Activated B cell treated with CpG ODN at 0.5 μM for 24 hours (primary cell): ENCODE measurements at places on chromosomes 3 and 15. TPM values are rescaled to one million over a fixed set of nuclear protein-coding genes. Genes with fewer than 3 reads are reported as not detected.

Gene MFN1
- total RNA-seq, result 64.9 and 65.3 TPM in 2 replicates

Gene DNAJA4
- 18.8 and 22.3 TPM in 2 replicates for total RNA-seq

Gene CCDC39
- not detected in 2 replicates for total RNA-seq

- DNase-seq, result no peak
Measured at GRCh38 chr3:109184726-109185125, 48.2 kb downstream of the C3orf85 start.

Gene ERICH6
- total RNA-seq, result not detected in 2 replicates

DNA sequence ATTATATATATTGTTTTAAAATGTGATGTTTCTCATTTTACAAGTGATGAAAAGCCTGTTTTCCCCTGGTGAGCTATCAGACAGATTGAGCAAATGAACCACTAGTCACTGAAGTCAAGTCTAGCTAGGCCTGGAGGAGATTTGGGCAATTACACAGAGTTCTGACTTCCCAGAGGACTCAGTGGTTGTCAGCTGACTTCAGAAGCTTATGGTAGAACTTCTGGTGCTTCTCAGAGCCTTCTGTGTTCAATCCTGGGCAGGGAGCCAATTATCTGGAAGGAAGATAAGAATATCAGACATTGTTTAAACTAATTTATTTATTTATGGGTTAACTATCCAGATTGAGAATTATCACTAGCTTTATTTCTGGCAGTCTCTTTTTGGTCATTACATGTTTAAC lies 37.7 kb upstream of the NAALADL2 start:
- no peak for DNase-seq

DNA sequence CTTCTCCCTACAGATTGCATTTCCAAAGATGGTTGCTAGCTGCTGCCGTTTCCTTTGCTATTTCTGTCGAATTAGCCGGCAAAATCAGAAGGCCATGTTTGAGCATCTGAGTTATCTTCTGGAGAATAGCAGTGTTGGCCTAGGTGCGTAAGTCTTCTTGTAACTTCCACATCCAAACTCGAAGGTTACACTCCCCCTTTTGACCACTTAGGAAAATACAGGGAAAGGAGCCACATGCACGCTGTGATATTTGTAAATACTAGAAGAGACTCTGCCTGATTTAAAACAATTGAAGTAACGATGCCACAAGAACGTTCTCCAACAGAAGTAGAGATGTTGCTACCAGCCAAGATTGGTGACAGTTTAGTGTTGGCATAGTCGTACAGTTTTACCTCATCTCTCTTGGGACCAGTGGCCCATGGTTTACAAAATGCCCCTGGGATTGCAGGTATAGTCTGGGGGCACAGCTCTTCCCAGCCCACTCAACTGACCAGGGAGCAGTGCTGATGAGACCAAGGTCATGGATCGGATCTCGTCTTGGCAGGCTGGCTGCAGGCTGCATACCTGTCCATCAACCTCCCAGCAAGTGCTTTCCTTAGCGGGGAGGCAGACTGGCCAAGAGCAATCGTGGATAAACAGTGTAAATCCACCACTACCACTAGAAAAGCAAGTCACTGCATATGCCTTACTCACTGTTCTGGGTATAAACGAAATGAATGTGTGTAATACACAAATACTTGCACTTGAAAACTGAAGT lies 268.4 kb upstream of the CHRM5 start:
- no peak for DNase-seq

GRCh38 chr15:62389885-62390790 lies 225.1 kb upstream of the C2CD4B start:
- peak; percentile 66 for DNase-seq

Gene RTP1
- total RNA-seq, result not detected in 2 replicates

DNA sequence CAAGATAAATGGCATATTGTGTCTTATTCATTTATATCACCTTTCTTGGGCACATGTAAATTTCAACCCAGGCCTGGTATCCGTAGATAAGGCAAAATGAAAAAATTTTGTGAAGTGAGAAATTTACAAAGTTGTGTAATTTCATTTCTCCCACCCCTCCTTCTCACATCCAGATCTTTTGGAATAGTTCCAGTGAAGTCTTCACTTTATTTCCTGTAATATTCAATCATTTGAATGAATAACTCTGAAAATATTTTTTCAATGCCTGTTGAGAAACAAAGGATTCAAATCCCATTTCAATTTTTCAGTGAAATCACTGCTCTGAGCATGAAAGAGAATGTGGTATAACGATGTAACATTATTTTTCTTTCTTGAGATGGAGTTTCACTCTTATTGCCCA lies 53.4 kb downstream of the BTLA start:
- no peak for DNase-seq

GRCh38 chr15:96349857-96350720 lies 19.6 kb downstream of the NR2F2 start:
- no peak for DNase-seq

Gene TRIM59
- total RNA-seq, result 23.4 TPM in 2 replicates

Gene CAMK1
- total RNA-seq, result 0.69 and 1.7 TPM in 2 replicates

Gene SCN5A
- 0.02 TPM in 1 of 2 replicates, not detected in the other for total RNA-seq

Gene GPR62
- total RNA-seq, result not detected in 2 replicates

- no peak for DNase-seq
Measured at GRCh38 chr15:66481107-66481856, 16.3 kb downstream of the SNAPC5 start.

DNA sequence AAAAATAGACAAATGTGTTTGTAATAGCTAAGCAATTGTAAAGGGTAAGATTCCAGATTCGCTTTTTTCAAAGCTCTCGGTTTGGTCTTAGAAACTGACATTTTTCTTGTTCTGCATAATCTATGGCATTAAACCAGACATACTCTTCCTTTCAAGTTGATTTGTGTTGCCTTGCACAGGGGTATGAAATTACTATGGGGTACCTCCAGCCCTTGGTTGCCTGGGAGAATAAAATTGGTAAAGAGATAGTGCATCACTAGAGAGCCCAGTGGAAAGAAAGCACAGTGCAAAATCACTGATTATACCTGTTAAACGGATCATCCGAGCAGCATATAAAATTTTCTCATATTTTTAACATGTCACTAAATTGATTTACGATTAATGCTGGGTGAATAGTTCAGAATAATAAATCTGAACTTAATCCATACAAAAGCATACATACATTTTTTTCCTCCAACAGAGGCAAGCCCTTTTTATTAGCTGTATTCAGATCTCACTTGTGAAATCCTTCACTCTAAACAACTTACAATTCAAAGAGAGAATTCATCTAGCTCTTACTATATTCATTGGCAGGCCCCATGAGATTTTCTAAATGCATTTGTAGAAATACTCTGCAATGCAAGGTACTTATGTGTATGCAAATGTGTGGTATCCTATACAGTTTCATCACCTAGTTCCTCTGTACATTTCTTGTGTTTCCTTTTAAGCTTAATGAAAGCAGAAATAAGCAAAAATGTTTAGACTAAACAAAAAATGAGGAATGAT lies 224.4 kb downstream of the ROBO1 start:
- DNase-seq, result no peak

- DNase-seq, result no peak
Measured at GRCh38 chr15:57730876-57731275, 24.4 kb downstream of the POLR2M start.

DNA sequence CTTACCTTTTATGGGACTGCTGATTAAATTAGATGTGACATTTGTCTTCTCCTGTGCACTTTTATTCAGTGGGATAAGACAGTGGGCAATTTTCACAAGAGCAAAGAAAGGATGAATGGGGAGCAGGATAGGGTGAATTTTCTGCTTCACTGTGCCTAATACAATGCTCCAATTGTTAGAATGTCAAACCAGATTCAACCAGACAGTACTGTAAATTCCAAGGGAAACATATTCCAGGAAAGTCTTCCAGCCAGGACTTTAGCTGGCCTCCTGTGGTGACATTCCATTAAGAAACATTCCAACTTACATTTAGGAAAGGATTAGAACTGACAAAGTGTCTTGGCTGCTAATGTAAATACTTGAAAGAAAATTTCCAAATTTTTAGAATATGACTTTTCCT lies 100.1 kb upstream of the PROK2 start:
- no peak for DNase-seq

Gene EFCAB12
- 1.8 and 2.1 TPM in 2 replicates for total RNA-seq

Gene RPL39L
- total RNA-seq, result 4.7 and 6.9 TPM in 2 replicates

DNA sequence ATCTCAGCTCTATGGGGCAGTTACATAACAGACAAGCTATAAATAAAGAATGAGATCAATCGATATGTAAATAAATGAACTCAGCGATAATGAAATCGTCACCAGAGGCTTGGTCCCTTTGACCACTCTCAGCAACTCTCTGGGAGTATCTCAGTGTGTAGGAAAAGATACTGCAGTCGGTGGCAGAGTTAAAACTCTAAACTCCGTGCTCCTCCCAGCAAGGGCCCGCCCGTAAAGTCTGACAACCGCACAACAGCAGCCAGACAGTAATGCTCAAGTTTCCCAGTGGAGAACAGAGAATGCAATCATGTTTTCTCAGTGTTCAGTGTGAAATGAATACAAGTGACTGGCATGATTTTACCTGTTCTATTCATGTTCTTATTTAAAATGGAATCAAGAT lies 28.3 kb upstream of the IGF1R start:
- no peak for DNase-seq

- no peak for DNase-seq
Measured at GRCh38 chr15:78983146-78983918, 38.5 kb upstream of the CTSH start.

Gene INSYN1
- not detected in 2 replicates for total RNA-seq

Gene ZBTB47
- 0.88 and 1.1 TPM in 2 replicates for total RNA-seq

- no peak for DNase-seq
Measured at GRCh38 chr3:50236484-50237132, 604 bp downstream of the GNAI2 start.

- DNase-seq, result no peak
Measured at GRCh38 chr3:100777271-100777670, 68.0 kb downstream of the TFG start.

GRCh38 chr3:37751967-37752648 lies 109.6 kb upstream of the CTDSPL start:
- DNase-seq, result no peak

DNA sequence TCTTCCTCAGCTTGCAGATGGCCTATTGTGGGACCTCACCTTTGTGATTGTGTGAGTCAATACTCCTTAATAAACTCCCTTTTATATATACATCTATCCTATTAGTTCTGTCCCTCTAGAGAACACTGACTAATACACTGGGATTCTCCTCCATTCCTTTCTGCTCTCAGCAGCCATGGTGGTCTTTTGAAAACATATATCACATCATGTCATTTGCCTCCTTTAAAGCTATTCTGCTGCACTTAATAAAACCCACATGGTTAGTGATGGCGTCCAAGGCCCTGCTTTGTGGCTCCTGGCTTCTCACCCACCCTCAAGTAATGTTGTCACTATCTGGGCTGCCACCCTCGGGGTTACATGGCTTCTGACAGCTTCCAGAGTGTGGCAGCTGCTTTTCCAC lies 169.5 kb downstream of the CADPS start:
- no peak for DNase-seq

- no peak for DNase-seq
Measured at GRCh38 chr3:184563561-184563925, 2.0 kb downstream of the EPHB3 start.

Gene WWTR1
- total RNA-seq, result 0.66 and 0.73 TPM in 2 replicates

Gene FGD5
- not detected in 2 replicates for total RNA-seq

GRCh38 chr3:37645517-37646380 lies 215.9 kb upstream of the CTDSPL start:
- DNase-seq, result no peak

Gene IL17RC
- 0.11 and 0.29 TPM in 2 replicates for total RNA-seq

Gene TMC3
- total RNA-seq, result not detected in 2 replicates

Gene CLSTN2
- not detected in 2 replicates for total RNA-seq

Gene ISG20
- total RNA-seq, result 84.6 and 87.1 TPM in 2 replicates

Gene BMF
- 353 and 376 TPM in 2 replicates for total RNA-seq

DNA sequence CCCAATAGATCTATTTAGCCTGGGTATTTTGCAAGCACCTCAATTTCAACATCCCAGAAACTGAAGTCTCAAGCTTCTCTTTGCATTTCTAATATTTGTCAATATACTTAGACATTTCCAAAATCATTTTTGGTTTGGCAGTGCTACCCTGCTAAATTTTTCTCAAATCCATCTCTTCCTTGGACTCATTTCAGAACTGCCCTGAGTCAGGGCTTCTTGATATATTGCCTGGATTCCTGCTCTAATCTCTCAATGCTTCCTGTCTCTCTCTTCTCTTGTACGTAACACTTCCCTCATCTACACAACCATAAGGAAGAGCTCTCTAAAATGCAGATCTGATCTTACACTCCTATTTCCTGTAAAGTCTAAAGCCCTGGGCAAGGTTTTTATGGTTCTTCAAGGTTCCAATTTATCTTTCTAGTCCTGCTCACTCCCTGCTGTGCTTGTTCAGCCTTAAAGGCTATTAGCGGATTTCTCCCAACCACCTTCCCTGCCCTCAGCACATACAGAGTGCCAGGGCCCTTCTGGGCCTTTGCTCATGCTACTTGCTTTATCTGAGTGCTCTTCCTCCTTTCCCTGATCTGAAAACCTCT lies 53.0 kb upstream of the MME start:
- no peak for DNase-seq

Gene HRH1
- total RNA-seq, result not detected in 2 replicates

Gene PTX3
- total RNA-seq, result not detected in 2 replicates

Gene PRTG
- not detected in 2 replicates for total RNA-seq

Gene CFAP91
- 8.5 and 12.9 TPM in 2 replicates for total RNA-seq

DNA sequence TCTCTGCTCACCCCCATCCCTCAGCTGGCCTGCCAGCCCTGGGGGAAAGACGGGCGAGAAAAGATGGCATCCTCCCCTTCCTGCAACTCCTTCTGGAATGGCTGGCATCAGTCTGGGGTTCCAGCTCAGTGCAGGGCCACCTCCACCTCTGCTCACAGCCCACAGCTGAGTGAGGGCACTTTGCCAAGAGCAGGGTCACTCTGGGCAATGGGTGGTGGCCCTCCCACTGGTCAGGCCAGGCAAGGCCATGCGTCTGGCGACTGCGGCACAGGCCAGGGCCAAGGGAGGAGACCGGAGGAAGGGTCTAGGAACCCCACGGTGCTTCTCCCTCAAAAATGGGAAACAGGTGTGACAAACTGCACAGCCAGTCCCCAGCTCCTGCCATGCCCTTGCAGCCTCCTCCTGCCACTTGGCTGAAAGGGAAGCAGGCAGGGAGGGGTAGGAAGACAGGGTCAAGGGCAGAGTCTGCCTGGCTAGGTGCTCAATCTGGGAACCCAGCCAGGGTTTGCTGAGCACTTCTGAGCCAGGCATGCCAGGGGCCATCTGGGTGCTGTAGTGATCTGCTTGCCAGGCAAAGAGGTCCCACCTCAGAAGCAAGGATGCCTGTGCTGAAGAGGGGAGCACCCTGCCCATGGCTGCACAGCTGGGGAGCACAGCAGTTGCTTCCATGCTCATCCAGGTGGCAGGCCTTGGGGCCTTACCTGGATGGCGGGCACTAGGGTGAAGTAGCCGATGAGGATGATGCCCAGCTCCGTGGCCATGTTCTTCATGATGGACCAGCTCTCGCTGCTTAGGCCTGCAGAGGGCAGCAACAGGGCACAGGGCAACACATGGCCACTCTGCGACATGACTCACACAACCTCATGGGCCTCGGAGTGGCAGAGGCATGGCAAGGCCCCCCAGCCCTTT lies 41.2 kb downstream of the PTPN23 start:
- no peak for DNase-seq
